ENCODE measurements at places on chromosomes 6 and 20.

- DNase-seq, result no peak
Observed at GRCh38 chr6:63732336-63732735, 96.7 kb downstream of the PHF3 start.

- DNase-seq, result no peak
Observed at GRCh38 chr20:35972462-35972861, 4.1 kb downstream of the CNBD2 start.

DNA sequence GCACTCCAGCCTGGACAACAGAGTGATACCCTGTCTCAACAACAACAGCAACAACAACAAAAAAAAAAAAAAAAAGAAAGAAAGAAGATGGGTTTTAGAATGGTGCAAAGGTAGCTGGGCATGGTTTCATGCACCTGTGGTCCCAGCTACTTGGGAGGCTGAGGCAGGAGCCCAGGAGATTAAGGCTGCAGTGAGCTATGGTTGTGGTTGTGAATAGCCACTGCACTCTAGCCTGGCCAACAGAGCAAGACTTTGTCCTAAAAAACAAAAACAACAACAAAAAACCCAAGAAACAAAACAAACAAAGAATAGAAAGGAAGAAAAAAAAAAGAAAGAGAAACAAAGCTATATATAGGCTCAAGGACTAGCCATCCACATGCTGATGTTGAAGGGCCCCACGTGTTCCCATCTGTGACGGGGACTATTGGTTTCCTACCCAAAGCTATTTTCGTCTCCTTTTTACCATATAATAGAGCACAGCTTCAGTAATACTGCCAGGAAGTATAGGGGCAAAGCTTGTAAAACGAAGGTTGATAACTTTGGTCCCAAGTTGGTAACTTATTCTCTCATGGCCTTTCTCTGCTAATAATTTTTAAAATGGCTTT, 7.9 kb upstream of the EEF1E1 start:
- DNase-seq, result no peak

- no peak for DNase-seq
Observed at GRCh38 chr20:46720776-46721425, 11.5 kb downstream of the SLC2A10 start.

DNA sequence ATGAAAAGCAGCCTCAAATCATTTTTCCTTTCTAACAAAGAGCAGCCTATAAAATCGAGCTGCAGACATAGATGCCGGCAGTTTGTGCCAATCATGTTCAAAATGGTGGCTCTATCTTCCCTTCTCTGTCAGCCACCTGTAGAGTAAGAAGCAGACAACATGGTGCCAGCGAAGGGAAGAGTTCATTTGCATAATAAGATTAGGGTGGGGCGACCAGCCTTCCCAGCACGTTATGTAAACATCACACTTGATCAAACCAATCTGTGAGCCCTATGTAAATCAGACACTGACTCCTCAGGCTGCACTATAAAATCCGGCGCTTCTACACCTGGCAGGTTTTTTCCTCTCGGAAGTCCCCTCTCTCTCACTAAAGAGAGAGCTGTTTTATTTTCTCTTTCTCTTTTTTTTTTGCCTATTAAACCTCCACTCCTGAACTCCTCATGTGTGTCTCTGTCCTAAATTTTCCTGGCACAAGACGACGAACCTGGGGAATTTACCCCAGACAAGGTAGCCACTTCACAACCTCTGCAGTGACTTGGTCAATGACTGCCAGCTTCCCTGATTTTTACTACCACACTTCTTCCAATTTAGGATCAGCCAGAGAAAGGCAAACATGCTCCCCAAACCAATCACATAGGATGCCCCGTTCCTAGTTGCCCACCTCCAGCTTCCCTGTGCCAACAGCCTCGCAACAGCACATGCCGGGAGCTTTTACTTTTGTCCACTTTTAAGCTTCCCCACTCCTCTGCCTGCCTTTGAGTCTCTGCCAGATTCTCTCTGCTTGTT, 12.9 kb downstream of the TPMT start:
- no peak for DNase-seq

DNA sequence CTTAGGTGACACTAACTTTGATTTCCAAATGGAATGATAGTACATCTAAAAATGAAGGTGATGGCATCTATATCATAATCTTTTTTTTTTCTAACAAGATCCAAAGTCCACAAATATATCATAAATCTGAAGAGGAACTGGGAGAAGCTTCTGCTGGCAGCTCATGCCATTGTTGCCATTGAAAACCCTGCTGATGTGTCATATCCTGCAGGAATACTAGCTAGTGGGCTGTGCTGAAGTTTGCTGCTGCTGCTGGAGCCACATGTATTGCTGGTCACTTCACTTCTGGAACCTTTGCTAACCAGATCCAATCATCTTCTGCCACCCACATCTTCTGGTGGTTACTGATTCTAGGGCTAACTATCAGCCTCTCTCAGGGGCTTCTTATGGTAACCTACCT, 27.4 kb upstream of the KHDC1 start:
- no peak for DNase-seq

DNA sequence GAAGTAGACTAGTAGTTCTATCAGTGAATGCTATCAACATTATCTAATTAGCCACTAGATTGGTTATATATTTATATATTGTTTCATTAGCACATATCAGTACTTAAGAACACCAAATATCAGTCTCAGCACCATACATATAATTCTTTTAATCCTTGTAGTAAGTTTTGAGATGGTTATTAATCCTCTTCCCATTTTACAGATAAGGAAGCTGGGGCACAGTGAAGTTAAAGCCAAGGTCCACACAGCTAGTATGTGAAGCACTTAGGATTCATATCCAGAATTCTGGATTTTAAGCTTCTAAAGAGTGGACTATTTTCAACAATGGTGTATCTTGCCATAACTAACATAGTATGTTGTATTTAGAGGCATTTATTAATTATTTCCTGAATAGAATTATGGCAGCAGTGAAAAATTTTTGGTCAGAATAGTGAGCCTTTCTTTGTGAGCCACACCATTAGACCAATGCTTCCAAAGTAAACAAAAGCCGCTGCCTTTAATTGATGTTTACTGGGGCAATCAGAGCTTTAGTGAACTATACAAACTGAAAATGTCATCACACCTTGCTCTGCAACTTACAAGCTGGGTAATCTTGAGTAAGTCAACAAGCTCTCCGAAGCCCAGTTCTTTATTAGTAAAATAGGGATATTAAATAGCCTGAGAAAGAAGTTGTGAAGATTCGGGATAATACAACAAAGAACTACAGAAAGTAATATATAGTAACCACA, 41.9 kb upstream of the HBS1L start:
- no peak for DNase-seq

DNA sequence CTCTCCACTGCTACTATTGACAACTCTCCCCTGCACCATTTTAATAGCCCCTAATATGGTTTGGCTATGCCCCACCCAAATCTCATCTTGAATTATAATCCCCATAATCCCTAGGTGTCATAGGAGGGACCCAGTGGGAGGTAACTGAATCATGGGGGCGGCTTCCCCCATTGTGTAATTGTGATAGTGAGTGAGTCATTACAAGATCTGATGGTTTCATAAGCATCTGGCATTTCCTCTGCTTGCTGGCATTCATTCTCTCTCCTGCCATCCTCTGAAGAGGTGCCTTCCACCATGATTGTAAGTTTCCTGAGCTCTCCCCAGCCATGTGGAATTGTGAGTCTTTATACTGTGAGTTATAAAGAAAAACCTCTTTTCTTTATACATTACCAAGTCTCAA, 74.1 kb upstream of the TCF21 start:
- no peak for DNase-seq

- peak; percentile 53 for DNase-seq
Observed at GRCh38 chr6:33983721-33984465, 162.0 kb downstream of the GRM4 start.

DNA sequence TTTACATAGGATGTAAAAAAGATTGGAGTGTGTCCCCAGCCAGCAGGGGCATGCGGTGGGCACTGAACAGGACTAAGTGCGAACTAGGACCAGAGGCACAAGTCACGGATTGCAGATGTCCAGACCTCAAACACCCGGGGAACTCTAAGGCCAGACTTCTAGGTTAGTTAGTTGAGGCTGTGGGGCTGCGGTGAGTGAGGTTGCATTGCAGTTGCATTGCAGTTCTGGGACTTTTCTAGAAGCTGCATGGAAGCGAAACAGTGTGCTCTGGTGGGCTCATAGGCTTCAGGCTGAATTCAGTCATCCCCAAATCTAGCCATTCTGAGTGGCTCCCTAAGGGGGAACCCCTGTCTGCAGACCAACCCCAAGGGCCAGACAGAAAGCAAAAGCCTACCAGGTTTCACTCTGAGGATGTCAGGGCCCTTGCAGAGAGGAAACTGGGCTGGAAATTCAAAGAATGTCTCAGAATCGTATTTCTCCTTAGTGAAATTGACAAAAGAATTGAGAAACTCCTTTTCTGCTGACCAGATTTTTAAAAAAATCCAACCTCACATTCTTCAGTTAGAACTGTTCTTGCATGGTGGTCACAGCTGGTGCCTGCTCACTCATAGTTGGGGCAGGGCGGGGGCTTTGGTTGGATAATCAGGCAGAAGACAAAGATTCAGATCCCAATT, 182.8 kb downstream of the ZDHHC14 start:
- peak; percentile 34 for DNase-seq

DNA sequence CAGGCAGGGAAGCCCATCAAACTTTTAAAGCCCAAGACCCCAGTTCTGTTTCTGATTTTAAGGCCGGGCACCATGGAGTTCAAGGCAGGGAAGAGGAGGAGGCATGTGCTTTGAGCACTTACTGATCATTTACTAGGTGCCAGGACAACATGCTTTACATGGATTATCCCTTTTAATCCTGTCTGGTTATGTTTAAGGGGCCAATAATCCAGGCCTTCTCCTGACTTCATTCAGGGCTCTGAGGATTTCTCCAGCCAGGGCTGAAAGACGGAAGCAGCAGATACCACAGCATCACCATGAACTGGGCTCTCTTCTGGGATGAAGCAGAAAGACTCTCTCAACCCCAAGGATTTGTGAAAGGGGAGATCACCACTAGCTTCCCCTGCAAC, 4.1 kb downstream of the CCND3 start:
- DNase-seq, result no peak

DNA sequence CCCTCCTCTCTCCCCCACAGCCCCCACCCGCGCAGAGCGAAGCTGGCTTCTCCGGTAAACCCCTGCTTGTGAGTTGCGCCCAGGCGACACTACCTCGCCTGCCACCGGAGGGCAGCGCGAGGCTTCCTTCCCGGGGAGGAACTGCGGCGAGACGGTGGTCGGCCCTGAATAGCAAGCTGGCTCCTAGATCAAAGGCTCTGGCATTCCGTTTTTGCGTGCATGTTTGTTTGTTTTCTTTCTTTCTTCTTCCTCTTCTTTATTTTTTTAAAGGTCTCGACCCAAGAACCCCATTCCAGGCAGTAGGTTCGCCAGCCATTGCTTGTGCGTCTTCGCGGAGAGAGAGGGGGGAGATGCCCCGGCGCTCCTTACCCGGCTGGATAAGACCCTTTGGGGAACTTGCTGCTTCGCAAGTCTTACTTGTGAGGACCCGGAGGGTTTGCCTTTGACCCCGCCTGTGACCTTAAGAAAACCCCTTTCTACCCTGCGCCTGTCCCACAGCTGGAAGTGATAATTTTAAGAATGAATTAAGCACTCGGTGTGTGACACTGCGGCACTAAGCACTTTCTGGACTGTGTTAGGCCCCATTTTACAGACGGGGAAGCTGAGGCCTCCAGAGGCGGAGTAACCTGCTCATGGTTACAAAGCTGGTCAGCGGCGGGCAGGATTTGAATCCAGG, 92.7 kb upstream of the SIRPA start:
- DNase-seq, result peak; percentile 72

- DNase-seq, result no peak
Observed at GRCh38 chr6:129903082-129903481, 42.0 kb upstream of the TMEM244 start.

- DNase-seq, result no peak
Observed at GRCh38 chr20:36720510-36720909, 25.4 kb downstream of the NDRG3 start.

DNA sequence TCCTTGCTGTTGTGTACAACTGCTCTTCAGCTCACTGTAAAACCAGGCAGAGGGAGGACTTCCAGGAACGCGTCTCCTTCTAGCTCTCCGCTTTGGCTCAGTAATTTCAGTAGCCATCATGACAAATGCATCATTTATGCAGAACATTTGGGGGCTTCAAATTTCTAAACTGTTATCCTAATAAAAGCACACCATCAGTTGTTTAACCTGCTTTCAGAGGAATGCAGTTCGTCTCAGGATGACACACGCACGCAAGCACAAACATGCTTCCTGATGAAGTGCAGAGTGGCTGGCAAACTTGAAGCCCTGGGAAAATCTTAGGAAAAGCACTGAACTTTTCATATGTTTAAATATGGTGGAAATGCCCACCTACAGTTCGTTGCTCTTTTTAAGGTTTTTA, 24.4 kb downstream of the SLC22A23 start:
- no peak for DNase-seq

DNA sequence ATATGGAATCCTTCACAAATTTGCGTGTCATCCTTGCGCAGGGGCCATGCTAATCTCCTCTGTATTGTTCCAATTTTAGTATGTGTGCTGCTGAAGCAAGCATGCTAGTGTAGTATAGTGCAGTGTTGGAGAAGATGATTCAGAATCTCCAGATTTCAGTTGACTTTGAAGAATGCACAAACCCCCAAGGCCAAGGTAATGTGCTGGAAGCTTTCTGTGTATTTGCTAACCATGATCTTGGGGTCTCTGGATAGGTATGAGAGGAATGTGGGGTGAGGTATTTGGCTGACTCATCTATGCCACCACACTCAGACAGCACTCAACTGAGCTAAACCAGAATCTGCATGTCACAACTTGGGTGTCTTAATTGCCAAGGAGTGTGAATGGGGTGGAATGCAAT, 42.6 kb upstream of the DEK start:
- DNase-seq, result no peak

DNA sequence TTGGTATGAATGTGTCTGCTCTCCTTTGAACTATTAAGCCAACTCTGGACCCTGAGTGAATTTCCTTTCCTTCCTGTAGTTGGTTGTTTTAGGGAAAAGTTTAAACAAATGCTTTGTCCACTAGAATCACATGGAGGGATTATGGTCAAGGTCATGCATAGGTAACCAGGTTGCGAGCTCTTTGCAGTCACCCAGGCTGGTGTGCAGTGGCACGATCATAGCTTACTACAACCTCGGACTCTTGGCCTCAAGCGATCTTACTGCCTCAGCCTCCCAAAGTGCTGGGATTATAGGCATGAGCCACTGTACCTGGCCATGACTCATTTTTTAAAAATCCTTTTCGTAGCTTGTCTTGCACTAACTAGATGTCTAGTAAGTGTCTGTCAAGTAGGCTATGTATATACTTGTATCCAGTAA, 88.0 kb upstream of the SOX4 start:
- no peak for DNase-seq

DNA sequence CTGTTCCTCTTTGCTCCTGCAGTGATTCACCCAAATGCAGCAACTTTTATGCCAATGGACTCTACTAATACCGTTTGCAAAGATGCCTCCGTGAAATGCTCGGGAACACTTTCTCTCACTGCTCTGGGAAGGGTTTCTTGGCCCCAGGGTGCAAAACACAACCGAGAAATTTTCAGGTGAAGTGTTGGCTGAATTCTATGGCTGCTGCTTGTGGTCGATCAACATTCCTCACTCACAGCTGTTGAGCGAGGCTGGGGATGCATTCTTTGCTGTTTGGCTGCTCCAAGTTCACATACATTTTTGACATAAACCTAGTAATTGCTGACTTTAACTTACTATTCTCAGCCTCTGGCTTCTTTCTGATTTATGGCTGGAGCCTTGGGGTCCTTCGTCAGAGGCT, 342.0 kb upstream of the CHD6 start:
- no peak for DNase-seq
